Activated CD8-positive, alpha-beta memory T cell treated with anti-CD3 and anti-CD28 coated beads for 48 hours (primary cell): ENCODE measurements at places on chromosomes 13 and 19.

GRCh38 chr13:51742031-51742430, 61.9 kb downstream of the DHRS12 start:
- DNase-seq: no peak

DNA sequence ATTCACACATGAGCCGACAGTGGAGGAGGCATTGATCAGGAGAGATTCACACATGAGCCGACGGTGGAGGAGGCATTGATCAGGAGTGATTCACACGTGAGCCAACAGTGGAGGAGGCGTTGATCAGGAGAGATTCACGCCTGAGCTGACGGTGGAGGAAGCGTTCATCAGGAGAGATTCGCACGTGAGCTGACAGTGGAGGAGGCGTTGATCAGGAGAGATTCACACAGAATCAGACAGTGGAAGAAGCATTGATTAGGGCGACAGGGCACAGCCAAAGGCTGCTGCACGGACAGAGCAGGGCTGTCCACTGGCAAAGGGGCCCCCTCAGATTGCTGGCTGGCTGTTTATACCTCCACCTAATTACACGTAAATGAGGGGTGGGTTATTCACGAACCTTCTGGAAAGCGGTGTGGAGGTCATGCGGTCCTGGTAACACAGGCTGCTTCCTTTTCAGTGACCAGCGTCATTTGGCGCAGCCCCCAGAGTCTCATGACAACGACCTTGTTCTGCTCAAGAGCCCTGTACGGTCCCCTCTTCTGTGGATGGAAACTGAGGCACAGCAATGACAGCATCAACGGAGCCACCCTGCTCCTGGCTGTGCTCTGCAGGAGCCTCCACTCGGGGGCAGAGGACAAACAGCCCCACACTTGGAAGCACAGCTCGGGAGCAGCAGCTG, 50.6 kb upstream of the GAS6 start:
- no peak for DNase-seq

DNA sequence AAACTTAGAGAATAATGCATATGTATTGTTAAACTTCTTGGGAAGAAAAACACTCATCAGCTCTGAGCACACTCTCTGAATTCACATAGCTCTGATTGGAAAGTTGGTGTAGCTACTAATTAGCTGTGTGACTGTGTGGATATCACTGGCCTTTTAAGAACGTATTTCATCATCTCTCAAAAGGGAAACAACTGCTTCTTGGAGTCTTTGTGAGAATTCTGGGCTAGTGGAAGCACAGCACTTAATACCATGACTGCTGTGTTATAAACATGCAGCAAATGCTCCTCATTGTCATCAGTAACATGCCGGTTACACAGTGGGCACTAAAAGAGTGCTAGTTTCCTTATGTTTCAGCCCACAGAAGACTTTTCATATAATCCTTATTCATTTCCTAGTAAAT, 220.9 kb upstream of the CSNK1A1L start:
- DNase-seq: no peak

GRCh38 chr13:51275101-51275500, 52.9 kb downstream of the FAM124A start:
- DNase-seq: no peak

DNA sequence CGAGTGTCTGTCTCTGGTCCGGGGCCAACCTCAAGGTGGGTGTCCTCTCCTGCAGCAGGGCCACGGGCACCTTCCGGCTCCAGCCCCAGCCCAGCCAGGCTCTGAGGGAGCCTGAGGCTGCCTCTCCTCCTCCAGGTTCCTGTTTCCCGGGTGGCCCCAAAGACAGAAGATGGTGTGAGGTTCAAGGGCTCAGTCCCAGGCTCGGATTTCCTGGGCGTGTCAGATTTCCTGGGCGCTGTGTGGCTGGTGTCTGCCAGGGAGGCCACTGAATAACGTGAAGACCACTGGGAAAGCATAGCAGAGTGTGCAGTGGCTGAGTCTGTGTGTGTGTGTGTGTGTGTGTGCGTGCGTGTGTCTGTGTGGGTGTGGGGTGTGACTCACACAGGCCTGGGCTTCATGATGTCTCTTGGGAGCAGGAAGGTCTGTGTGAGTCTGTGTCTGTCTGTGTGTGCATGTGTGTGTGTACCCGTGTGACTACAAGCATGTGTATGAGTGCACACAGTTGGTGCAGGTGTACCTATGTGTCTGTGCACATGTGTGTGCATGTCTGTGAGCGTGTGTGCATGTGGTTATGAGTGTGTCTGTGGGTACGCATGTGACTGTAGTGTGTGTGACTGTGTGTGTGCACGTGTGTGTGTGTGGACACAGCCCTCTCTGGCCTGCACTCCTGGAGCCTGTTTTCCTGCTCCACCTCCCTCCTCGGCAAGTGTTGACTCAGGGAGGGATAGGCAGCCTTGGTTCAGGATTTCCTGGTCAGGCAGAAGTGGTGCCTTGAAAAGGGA, 28.3 kb downstream of the CEBPA start:
- DNase-seq: peak; percentile 9

- no peak for DNase-seq
Observed at GRCh38 chr13:108643646-108644353, 14.4 kb downstream of the MYO16 start.

DNA sequence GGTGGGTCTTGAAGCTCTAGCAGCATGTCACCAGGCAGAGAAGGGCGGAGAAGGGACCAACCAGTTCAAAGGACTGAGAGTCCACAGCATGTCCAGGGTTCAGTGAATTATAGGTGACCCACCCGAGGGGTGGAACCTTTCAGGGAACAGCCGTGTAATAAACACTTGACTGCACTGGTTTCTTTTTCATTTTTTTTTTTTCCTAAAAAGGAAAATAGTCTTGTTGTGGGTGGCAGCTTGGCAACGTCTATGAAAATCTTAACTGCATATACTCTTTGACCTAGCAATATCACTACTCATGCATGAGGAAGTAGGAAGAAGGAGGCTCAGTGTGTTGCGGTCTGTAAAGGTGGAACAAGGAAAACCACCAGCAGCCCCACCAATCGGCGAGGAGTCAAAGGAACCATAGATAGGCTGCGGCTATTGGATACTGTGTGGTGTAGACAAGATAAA, 13.0 kb upstream of the MYH14 start:
- no peak for DNase-seq

DNA sequence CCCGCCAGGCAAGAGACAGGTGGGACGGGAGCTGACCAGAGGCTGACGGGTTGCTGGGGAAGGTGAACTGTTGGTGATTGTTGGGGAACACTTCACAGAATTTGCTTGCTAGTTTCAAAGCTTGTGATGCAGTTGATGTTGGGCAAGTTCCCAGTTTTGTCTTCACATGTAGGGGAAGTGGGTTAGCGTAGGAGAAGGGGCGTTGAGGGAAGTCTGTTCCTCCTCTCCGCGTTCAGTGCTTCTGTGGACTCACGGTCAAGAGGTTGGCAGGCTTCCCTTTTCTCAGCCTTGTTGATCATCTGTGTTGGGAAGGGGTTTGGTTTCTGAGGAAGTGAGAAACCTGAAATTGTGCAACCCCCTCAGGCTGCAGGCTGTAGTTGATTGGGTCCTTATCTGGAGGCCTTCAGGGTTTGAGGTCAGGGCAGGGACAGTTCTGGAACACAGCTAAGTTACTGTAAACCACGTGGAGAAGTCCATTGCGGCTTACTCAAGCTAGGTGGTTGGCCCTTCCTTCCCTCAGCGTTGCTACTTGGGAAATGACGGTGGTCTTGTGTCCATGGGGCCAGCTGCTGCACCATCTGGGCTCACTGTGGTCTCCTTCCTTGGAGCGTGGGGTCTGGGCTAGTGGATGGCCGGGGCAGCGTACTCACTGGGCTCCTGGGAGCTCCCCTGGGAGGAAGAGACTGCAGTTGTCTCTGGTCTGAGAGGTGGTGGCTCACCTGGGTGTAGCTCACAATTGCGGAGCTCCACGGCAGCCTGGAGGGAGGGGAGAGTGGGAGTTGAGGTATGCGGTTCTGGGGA, 7.5 kb downstream of the RPS9 start:
- peak; percentile 54 for DNase-seq

GRCh38 chr19:3692141-3693024, 7.9 kb downstream of the PIP5K1C start:
- peak; percentile 45 for DNase-seq

DNA sequence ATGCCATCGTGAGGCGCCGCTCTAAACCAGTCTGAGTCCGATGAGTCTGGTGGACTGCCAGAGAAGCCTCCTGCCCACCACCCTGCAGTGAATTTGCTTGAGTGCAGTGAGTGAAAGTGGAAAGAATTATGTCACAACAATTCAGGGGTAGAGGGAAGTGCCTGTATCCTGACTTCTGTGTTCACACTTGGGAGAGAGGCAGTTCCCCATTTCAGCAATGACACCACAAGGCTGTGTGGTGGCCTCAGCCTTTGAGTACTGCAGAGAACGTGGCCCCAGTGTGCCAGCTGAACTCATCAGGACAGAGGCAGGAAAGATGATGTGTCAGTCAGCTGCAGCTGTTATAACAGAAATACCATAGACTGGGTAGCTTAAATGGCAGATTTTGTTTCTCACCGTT, 155.6 kb downstream of the COG6 start:
- DNase-seq: no peak

DNA sequence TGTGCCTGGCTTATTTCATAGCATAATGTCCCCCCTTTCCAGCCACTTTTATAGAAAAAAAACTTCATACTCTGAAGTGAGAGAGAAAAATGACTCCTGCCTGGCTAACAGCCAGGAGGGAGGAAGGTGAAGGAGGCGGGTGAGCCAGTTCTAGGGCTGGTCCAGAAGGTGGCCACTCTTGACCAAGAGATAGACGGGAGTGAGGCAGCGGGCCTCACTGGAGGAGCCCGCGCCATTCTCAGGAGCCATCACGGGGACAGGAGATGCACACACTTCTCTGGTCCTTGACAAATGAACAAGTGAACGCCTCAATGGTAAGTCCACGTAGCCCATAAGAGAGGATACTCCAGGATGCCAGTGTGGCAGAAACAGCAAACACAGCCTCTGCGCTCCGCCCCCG, 231.4 kb downstream of the UQCRFS1 start:
- DNase-seq: no peak

- DNase-seq: peak; percentile 71
Observed at GRCh38 chr19:47608969-47609905, at the start of gene BICRA. Gene BICRA (plus strand): TSS chr19:47609134. CDS start chr19:47673575, 64,441 bp downstream.

- no peak for DNase-seq
Observed at GRCh38 chr13:20911037-20911436, 8.5 kb upstream of the XPO4 start.

GRCh38 chr13:99522298-99522697, 21.0 kb downstream of the TM9SF2 start:
- no peak for DNase-seq

DNA sequence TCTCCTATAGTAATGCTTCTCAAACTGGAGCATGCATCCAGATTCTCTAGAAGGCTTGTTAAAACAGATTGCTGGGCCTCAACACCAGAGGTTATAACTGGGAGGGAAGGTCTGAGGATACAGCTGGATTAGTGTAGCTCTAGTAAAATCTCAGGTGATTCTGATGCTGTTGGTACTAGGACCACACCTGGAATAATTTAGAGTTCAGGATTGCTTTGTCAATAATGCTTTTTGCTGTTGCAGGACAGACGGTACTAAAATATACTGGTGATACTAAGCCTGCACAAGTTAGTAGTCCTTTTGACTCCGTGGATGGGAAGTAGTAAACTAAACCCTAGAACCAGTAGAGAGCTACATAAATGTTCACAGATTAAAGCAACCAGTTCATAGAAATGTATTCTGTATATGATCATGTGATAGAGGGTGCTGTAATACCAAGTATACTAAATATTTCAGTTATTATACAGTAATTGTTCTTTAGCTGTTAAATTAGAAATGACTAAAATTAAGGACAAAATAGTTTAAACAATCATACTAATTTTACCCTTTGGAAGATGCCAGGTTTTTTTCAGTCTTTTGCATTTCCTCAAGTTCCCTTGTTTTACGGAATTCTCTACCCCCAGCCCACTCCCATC, 258.2 kb upstream of the STARD13 start:
- DNase-seq: no peak

GRCh38 chr13:77398825-77399620, 72.1 kb upstream of the MYCBP2 start:
- no peak for DNase-seq

- no peak for DNase-seq
Observed at GRCh38 chr19:6876748-6877147, 10.6 kb upstream of the ADGRE1 start.

GRCh38 chr19:34960103-34960805, 3.8 kb downstream of the ZNF792 start:
- DNase-seq: no peak

DNA sequence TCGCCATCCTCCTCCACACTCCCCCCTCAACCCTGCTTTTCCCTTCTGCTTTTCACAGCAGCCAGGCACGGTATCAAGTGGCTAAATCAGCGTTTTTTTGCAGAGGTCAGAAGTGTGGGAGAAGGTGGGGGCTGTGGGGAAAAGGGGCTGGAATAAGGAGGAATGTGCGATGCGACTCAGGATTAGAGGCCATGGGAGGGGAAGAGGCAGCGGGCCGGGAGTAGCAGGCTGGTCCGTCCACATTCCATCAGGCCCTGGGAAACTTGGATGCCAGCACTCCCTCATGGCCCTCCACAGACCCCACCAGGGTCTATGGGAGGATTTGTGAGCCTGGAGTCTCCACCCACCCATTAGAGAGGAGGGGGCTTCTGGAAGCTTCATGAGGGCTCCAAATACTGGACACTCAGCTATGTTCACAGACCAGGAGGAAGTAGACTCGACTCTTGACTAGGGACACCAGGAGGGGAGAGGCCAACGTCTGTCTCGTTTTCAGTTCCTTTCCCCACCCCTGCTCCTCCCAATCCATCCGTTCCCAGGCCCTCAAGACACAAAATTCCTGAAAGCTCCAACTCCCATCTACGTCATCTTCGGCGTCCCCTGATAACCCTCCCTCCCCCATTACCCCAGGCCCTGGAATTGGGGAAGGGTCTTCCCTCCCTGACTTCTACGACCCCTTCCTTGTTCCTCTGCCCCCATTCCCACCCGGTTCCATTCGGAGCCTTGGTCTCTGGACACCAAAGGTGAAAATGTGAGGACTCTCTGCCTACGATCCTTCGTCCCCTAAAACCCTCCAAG, 3.3 kb upstream of the KCNC3 start:
- DNase-seq: no peak

DNA sequence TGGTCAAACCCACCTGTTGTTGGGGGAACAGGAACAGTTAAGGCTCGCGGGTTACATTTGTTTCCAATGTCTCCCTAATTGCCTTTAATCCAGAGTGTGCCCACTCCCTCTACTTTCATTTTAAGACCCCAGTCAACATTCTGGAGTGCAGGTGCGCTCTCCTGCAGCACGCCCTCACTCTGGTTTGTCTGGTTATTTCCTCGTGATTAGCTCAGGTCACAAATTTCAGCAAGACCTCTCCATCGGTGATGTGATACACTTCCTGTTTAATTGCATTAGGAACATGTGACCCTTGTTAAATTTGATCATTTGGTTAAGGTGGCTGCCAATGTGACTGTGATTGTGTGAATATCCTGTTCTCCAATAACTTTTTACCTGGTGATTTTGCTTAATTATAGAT, 53.0 kb downstream of the TEX29 start:
- no peak for DNase-seq

- no peak for DNase-seq
Observed at GRCh38 chr19:31553112-31553845, 204.0 kb upstream of the TSHZ3 start.

DNA sequence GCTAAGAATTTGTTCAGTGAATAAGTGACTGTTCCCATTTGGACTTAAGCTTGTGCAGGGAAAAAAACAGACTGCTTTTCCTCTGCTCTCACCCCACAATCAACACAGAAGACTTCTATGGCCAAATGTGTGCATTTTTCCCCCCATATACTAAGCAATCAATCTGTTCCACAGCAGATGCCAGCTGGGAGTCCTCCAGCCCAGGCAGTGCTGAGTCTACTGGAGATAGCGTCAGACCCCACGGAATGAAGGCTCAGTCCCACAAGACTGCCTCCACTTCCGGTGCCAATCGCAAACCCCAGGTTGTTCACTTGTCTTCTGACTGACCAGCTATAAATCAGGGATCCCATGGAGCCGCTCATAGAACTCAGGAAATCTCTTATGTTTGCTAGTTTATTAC, 69.5 kb upstream of the ANKRD10 start:
- no peak for DNase-seq
